M059J (cell line): ENCODE measurements at places on chromosomes 5 and 9.

DNA sequence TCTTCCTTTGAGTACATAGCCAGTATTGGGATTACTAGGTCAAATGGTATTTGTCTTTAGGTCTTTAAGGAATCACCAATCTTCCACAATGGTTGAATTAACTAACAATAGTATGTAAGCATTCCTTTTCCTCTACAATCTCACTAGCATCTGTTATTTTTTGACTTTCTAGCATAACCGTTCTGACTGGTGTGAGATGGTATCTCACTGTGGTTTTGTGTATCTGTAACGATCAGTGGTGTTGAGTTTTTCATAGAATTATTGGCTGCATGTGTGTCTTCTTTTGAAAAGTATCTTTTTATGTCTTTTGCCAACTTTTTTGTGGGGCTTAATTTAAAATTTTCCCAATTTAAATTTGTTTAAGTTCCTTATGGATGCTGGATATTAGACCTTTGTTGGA, 81.5 kb upstream of the ASTN2 start:
- no peak for DNase-seq

GRCh38 chr5:157494178-157494832, 34.3 kb downstream of the NIPAL4 start:
- no peak for DNase-seq

DNA sequence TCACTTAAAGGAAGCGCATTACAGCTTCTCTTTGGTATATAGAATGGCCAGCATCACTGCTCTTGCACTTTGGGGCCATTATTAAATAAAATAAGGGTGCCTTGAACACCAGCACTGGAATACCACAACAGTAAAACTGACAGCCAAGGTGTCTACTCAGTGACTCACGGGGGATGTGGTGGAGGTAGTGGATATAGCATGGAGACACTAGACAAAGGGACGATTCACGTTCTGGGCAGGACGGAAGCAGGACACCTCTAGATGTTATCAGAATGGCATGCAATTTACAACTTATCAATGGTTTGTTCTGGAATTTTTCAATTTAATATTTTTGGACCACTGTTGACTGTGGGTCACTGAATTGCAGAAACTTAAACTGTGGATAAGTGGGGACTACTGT, 32.9 kb upstream of the PDE8B start:
- no peak for DNase-seq

GRCh38 chr9:74935008-74935407, 17.7 kb downstream of the C9orf40 start:
- peak; percentile 32 for DNase-seq

GRCh38 chr5:10295619-10296326, 11.9 kb downstream of the CMBL start:
- DNase-seq = peak; percentile 84

DNA sequence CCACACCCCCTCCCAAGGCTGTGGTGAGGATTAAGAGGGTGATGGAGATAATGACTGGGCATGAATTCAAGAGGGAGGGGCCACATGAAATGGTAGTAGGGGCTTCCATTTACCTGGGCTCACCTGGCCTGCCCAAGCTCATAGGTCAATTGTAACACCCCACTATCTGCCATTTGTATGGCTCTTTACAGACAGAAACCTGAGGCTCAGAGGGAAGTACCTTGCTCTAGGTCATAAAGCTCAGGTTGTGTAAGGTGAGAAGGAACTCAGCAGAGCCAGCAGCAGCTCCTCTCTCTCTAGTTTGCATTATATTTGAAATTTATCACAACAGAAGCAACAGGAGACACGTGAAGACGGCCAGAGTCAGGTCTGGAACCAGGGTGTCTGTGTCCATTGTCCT, 133.4 kb upstream of the ALDH1B1 start:
- DNase-seq = no peak

DNA sequence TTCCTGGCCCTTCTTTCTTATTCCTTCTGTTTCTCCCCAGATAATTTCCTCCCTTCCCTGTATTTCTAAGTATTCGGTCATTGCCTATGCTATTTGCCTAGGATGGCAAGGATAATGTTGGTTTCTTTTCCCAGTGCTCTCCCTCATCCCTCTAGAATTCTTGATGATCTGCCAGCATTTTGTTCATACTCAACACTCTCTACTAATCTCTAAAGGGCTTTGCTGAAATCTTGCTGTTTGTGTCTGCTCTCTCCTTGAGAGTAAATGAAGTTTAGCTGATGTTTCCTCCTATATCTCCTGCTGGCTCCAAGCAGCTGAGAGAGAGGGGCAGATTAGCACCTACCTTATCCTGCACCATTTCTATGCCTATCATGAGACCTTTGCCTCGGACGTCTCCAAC, 38.1 kb downstream of the AGXT2 start:
- no peak for DNase-seq

GRCh38 chr5:74394528-74394915, 246.0 kb downstream of the ENC1 start:
- no peak for DNase-seq

GRCh38 chr9:70081120-70081495, 37.5 kb downstream of the MAMDC2 start:
- DNase-seq = peak; percentile 99

- DNase-seq = no peak
These were observed 205.7 kb downstream of the GNA14 start for GRCh38 chr9:77442436-77442835.

DNA sequence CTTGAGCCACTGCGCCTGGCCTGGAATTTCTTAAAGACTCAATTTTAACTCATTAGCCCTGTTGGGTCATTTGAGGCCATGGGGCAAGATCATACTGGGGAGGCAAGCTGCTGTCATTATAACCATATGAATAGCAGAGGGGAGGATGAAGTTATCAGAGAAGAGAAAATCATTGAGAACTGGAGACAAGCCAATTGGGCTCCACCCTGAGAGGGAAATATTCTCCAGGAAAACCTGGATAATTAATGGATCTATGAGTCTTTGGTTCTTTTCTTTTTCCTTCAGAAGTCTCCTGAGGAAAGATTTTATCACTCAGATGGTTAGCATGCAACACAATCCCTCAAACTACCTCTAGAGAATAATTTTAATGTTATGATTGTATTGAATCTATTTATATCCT, 569.6 kb upstream of the TUSC1 start:
- DNase-seq = peak; percentile 45

DNA sequence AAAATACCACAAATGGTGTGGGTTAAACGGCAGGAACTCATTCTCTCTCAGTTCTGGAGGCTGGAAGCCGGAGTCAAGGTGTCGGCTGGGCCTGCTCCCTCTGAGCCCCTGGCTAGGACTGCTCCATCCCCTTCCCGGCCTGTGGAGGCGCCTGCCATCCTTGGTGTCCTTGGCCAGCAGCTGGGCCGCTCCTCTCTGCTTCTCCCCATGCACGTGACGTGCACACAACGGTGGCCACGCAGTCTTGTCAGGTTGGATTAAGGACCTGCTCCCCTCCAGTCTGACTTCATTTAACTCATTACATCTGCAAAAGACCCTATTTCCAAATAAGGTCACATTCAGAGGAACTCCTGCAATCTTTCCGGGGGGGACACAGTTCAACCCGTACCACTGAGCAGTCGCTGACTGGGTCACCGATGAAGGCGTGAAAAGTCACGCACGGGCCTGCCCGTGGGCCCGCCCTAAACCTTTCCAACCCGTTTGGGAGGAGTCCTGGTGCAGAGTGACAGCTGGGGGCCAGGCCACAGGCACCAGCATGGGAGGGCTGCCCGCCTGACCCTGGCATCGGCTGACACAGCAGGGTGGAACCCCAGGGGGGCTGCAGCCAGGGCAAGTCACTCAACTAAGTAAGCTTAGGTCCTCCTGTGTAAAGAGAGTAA, 135.2 kb downstream of the COL23A1 start:
- DNase-seq = no peak

- peak; percentile 10 for DNase-seq
These were observed 304.4 kb upstream of the SMC2 start for GRCh38 chr9:103789686-103790085.

DNA sequence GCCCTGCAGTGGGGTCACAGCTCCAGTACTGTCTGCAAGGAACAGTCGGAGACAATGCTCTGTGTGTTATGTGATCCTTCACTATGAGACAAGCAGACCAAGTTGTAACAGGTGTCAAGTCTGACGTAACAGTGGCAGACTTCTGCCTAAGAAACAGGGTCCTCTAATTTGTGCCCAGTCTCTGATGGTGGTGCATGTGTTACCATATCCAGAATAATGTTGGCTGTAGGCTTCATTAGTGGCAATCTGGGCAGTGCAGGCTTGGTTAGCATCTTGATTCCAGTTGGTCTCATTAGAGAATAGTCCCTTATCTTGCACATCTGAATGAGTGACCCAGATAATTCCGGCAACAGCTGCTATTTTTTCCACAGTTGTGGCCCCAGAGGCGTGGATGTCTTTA, 33.8 kb downstream of the ZNF131 start:
- no peak for DNase-seq

DNA sequence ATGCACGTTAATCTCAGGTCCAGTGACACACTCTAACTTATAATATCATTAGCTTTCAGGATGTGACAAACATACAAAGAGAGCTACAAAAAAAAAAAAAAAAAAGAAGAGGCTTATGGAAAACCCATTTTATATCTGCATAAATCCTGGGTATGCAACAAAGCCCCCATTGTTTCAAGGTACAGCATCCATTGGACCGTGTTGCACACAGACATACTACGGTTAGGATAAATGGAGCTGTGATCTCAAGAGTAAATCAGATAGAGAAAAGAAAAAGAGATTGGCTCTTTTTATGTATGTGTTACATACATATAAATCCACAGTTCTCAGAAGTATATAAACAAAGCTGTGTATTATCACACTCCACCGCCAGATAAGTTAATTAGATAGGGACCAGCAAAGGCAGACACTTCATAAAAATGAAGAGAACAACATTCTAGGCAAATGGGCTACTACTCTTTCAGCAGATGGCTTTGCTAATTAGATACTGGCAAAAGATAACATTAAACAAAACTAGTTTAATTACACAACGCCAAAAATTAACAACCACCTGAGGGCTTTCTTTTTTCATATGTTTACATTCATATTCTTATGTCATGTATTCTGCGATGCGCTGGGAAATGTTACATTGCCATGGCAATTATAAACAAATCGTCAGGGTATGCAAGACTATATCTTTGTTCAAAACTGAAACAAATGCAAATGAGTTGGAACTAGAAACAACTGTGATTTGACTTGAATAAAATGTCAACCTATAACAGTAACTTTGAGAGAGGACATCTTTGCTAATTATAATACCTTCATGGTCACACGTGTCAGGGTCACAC, 304.2 kb downstream of the SEMA5A start:
- DNase-seq = peak; percentile 17

GRCh38 chr9:106590759-106591505, 272.0 kb upstream of the ZNF462 start:
- DNase-seq = no peak

DNA sequence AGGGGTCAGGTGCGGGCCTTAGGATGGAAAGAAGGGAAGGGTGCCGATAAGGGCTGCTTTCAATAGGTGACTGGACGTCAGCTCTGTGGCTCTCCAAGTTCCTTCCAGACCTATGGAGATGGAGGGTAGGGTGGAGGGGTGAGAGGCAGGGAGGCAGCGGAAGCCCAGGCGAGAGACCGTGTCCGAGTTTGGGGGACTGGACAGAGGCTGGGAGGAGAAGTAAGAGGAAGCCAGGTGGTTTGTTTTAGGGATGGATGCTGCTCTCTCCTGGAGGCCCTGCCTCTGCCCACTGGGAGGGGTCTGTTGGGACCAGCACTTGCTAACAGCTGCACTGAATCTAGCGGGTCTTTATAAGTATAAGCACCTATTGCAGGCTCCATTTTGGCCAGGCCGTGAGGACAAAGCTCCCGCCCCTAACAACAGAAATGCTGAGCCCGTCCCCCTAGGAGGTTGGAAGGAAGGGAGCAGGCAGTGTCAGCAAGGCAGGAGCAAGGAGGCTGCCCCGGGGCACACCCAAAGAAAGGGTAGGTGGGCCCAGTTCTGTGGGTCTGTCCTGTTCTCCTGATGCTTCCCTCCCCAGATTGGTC, 167.5 kb downstream of the DAB2IP start:
- DNase-seq = no peak
